Vein endothelial cell (primary cell): ENCODE measurements at places on chromosomes 3 and 15. TPM values are rescaled to one million over a fixed set of nuclear protein-coding genes. Genes with fewer than 3 reads are reported as not detected.

Gene GPR149
- not detected in 2 replicates for total RNA-seq

Gene IGDCC3
- total RNA-seq, result under 0.01 and 0.33 TPM in 2 replicates

Gene ZNF710
- total RNA-seq, result 14.9 and 25.2 TPM in 2 replicates

Gene MUSTN1
- total RNA-seq, result 0.29 TPM in 1 of 2 replicates, not detected in the other

Gene MUC13
- not detected in 2 replicates for total RNA-seq

Gene DNAJB8
- total RNA-seq, result not detected in 2 replicates

Gene CPEB1
- total RNA-seq, result not detected in 2 replicates
